ENCODE measurements at places on chromosomes 7 and 10.

DNA sequence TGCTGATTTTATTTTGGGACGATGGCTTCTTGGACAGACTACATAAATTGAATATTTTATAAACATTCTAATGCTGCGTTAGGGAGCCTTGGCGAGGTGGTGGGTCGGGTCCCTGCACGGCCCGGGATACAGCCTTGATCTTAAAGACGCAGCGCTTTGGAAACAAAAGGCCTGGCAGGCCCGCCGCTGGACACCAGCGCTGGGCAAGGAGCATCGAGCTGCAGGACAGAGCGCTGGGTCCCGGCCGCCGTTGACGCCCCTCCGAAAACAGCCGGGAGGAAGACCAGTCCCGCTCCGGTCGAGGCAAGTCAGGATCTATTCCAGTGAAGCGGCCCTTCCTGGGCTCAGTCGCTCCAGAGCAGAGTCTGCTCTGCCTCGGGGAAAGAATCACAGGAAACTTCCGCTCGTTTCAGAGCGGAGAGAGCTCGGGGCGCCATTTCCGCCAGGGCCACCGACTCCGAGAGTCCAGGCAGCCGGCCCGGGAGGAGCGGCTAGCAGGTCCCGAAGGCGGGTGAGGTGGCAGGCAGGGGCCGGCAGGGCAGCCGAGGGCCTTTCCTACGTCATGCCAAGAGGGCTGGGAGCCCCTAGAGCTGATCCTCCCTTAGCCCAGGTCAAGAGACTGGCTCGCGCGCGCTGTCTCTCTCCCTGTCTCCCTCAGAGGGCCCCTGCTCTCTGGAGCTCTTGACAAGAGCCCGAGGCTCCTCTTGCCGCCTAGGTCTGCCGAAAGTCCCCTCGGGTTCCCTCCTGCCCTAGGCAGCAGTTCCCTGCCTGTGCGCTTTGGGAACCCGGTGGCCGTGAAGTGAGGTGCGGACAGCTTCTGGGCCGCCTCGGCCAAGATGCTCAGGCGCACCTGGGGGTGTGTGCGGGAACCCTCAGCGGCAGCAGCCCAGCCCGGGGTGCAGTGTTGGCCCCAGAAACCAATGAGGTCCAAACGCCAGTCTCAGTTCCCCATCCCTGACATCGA is 1.4 kb upstream of the DRGX start:
- no peak for DNase-seq

DNA sequence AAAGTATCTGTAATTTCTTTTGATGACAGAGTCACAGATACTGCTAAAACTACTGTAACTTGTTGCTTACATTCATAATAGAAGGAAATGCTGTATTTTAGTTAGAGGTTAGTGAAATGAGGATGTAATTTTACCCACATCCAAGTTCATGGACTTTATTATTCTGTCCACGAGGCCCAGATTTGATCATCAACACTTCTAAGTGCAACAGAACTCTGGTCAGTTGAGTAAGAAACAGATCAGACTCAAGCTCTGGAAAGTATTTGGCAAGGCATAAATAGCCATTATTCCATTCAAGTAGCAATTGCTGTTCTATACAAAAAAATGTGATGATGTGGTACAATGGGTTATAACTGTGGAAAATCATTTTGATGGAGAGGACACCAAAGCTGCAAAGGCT is 22.3 kb downstream of the ACADSB start:
- DNase-seq = no peak

DNA sequence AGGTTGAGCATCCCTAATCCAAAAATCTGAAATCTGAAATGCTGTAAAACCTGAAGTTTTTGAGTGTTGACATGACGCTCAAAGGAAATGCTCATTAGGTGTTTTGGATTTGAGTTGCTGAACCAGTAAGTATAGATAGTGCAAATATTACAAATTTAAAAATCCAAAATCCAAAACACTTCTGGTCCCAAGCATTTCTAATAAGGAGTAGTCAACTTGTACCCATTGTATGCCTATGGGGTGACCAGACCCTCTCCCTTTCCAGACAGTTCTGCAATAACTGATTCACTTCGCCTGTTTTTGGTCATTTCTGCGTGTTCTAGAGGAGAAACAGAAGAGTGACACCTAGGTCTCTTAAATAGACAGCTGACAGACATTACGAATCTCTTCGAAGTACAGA is 90.3 kb downstream of the MMRN2 start:
- DNase-seq = no peak

DNA sequence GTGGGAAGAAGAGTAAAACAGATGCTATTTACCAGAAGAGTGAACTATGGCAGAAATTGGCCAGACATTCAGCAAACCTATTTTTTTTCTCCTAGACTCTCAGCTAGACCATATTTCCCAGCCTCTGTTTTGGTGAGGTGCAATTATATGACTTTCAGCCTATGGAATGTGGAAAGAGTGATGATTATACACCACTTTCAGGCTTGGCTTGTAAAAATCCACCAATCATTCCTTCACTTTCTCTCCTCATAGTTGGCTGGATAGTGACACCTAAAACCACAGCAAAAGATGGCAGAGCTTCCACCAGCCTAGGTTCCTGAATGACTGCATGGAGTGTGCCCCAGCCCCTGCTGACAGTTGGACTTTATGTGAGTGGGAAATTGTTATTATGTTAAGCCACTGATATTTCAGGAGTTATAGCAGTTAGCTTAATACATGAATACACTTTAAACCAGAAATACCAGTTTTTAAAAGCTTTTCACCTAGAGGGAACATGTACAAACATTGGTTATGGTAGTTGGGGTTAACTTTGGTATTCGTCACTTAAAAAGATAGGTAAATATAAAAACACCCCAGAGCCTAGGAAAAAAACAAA is 19.1 kb upstream of the TNKS2 start:
- no peak for DNase-seq

DNA sequence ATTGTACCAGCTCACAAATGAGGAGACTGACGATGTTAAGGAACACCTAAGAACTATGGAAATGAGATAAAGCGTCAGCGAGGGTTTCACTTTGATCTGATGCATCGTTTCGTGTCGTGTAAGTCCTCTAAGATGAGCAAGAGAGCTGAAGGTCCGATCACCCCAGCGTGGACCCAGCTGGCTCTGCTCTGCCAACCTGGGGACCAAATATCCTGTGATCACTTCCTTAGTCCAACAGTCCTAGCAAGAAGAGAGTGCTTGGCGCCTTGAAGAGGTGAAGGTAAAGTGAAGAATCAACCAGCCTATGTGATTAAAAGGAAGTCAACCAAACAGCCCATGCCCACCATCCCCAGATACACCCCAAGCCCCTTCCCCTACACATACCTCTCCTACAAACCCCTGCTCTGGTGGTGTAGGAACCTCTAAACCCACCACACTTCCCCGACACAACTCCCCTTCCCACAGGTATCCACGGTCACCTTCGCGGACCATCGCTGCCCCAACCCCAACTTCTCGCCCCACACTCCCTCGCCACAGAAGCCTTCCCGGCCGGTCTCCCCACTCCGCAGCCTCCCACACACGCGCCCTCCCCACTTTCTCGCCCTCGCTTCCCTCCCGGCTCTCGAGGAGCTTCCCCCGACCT is 722 bp downstream of the UPF2 start:
- DNase-seq = peak; percentile 17

- no peak for DNase-seq
Observed at GRCh38 chr10:130784326-130784725, 527.2 kb downstream of the TCERG1L start.

DNA sequence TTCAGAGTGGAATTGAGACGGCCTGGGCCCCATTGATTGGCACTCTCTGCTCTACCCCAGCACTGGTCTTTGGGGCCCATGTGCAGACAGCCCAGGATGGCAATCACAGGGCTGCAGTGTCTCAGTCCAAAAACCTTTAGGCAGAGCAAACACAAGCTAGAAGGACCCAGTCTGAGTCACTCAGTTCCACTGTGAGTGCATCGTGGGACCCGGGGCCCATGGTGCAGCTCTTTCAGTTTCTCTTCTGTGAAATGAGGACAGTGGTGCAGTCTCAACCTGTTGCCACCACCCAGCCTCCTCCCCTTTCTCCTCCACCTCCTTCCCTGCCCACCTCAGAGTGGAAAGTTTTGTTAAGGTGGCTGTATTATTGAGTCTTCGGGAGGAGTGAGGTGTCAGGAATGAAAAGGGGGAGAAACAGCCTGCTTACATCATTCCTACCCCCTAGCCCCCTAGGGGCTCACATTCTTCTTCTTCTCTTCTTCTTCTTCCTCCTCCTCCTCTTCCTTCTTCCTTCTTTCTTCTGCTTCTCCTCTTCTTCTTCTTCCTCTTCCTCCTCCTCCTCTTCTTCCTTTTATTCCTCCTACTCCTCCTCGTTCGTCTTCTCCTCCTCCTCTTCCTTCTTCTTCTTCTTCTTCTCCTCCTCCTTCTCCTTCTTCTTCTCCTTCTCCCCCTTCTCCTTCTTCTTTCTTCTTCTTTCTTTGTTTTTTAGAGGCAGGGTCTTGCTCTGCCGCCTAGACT is 19.5 kb upstream of the CARD11 start:
- DNase-seq = no peak

GRCh38 chr10:87764072-87764934 is 53.7 kb downstream of the ATAD1 start:
- DNase-seq = no peak

DNA sequence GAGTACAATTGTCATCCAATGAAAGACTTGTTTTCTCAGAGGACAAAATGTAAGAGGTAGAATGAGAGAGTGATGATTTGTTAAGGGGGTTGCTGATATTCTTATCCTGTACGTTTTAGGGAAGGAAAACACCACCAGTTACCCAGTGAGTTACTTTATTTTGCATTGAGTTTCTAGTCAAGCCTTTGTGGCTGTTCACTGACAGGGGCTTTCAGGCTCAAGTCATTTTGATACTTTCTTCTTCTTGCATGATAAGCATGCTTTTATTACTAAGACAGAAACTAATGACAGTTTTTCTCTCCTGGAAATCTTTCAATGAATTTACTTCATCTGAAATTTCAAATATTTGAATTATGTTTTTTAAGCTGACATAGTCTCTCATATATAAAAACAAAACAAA is 710.2 kb upstream of the POM121L12 start:
- DNase-seq = no peak

DNA sequence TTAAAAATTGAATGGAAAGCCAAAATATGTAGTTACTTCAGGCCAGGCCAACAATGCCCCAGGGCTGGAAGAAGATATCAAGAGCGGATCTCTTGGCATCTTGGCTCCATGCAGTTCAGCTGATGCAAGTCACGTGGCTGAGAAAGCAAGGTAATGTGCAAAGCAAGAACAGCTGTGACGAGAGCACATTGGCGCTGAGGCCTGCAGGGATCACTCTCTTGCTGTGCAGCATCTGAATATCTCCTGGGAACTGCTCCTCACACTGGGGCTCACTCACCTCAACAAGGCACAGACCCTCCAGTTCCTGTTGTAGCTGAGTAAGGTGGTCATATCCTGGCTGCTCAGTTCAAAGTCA is 14.0 kb downstream of the AKR1B1 start:
- DNase-seq = no peak

GRCh38 chr7:16514729-16515128 is 11.9 kb upstream of the LRRC72 start:
- DNase-seq = no peak

GRCh38 chr10:62760401-62760800 is 44.1 kb upstream of the ADO start:
- peak; percentile 54 for DNase-seq

- no peak for DNase-seq
Observed at GRCh38 chr7:20358762-20359282, 28.1 kb downstream of the ITGB8 start.

- DNase-seq = no peak
Observed at GRCh38 chr10:72062382-72062781, 26.0 kb downstream of the SPOCK2 start.

GRCh38 chr10:61197057-61197456 is 253.1 kb upstream of the RHOBTB1 start:
- DNase-seq = peak; percentile 13

GRCh38 chr10:30502266-30503060 is 68.5 kb downstream of the MAP3K8 start:
- no peak for DNase-seq

GRCh38 chr10:48234295-48234694 is 40.2 kb downstream of the FRMPD2 start:
- DNase-seq = no peak

DNA sequence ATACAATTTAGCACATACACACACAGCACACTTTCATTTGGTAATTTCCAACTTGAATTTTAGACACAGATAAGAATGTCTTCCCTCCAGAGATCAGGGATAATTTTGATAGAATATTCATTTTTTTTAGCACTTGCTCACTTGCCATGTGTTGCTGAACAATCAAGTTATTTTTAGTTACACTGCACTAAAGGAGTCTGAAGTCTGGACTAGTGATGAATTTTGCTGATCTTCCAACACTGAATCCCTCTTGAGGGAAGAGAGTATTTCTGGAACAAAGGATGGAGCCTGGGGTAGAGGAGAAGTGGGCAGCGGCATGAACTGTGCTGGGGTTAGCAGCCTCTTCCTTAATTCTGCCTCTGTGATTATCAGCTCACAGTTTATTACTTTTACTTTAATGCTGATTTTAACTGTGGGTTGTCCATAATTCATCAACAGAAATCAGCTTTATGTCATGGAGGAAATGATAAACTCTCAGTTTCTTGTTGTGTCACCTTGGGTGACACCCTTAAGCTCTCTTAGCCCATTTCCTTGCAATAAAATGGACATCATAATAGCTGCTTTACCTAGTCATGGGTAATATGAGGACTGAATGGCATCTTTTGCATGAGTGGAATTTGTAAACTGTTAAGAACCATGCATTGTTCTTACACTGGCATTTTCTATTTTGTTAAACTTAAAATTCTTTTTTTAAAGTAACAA is 32.1 kb downstream of the SGPL1 start:
- DNase-seq = no peak

DNA sequence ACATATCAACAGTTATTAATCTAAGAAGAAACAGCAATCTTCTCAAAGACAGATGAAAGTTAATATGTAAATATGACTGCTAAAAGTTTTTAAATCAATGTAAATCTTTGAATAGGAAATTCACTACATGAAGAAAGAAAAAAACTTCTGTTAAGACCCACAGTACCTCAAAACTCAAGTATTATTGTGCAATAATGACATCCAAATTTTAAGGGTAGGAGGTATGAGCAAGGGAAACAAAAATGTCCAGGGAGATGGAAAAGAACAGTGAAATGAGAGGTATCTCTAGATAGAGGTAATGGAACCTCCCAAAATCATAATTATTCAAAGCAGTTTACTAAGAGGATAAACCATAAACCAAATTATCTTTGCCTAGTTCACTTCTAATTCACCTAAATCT is 436.8 kb downstream of the PARD3 start:
- DNase-seq = no peak

DNA sequence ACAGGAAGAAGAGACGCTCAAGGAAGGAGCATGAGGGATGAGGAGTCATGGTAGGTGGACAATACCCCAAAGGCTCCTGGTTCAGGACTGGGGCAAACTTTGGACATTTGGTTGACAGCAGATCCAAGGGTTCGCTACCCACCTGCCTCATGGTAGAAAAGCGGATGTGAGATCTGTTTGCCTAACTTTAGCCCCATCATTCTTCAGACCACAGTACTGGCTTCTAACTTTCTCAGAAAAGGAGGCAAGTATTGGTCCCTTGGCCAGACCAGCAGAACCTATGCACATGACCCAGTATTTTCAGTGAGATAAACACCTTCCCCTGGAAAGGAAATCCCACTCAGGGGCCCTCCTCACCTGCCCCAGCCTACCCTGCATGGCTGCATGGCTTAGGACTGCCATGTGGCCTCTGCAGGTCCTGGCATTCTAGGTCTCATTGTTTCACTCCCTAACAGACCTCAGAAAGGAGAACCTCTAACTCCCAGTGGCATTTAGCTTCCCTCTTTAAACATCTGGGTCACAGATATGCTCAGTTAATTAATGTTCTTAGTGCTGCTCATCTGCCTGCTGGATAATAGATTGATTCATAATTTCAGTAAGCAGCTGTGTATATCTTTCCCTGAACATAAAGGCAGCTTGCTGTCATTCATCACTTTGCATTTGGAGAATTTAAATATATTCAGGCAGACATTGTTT is 574.1 kb downstream of the GALNT17 start:
- DNase-seq = no peak

All from pons (tissue), 1 donor.